ENCODE measurements at places on chromosomes 4 and X. TPM values are rescaled to one million over a fixed set of nuclear protein-coding genes. Genes with fewer than 3 reads are reported as not detected.
A peak's percentile ranks its signal among the peaks of the same experiment; 100 is the strongest.

DNA sequence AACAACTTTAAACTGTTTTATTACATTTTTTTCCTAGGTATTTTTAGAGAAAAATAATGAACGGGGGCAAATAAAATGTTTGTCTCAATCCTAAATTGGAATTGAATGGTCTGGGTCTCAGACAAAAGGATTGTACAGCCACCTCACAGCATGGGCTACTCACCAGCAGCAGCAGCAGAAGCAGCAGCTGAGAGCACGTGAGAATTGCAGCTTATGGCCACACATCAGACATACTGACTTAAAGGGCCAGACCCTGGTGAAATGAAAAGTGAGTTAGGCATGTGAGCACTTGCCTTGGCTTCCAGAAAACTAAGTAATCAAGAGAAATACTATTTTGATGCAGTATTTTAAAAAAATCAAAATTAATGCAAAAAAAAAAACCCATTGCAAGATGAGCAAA, 56.6 kb downstream of the AASDH start:
- no peak for DNase-seq

DNA sequence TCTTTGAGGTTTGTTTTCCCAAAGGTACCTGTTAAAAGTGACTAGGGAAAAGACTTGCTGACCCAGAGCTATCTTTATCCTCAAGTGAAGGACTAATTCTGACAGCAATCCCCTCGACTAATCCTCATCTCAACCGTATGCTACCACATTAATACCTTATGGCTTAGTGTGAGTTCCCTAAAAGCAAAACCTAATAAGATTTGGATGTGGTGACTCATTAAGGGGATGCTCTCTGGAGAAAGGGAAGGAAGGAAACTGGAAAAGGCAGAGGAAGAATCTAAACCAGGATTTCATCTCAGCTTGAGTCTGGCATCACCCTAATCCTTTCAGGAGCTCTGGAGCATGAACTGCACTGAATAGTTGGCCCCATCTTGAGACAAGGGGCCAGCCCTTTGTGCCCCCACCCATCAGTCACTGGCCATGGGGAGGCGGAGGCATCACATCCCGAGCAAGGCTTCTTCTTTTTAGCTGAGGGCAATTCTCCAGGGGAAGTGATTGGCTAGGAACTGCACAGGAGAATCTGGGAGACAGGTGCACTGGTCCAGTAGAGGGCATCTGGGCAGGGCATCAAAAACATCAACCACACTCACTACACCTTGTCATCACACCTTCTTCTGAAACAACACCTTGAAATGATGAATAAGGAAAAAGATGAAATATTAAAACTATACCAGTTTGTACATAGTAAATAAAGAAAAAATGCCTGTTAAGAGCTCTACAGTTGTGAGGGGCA, 6.9 kb upstream of the BBS7 start:
- no peak for DNase-seq

GRCh38 chr4:183304067-183304466, 16.0 kb downstream of the CLDN22 start:
- no peak for DNase-seq

GRCh38 chrX:53831662-53832635, 145.4 kb upstream of the HUWE1 start:
- DNase-seq: no peak

Gene PAK3
- 0.16 TPM for total RNA-seq

- no peak for DNase-seq
Observed at GRCh38 chrX:71128166-71128833, 9.9 kb downstream of the MED12 start.

- DNase-seq: no peak
Observed at GRCh38 chr4:94454405-94454804, 2.7 kb downstream of the PDLIM5 start.

- DNase-seq: peak; percentile 78
Observed at GRCh38 chr4:3480528-3481112, 17.5 kb downstream of the DOK7 start.

Gene SLC10A6
- total RNA-seq: 1.3 TPM

Gene STK26
- total RNA-seq: 4.7 TPM

Gene TNMD
- not detected for total RNA-seq

DNA sequence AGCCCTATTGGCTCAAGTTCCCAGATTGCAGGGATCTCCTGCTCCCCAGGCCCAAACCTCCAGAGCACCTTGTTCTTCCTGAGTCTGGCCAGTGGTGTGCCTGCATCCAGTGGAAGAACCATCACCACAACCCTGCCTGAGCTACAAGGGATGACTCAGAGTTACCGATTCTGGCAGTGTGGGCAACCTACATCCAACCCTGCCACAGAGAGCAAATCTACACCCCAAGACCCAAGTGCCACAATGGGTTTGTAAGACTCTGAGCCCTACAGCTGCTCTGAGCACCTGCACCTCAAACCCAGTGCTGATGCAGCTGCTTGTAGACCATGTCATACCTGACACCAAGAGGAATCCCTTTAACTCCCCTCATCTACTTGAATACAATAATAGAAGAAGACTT, 110.0 kb downstream of the SOWAHB start:
- no peak for DNase-seq

DNA sequence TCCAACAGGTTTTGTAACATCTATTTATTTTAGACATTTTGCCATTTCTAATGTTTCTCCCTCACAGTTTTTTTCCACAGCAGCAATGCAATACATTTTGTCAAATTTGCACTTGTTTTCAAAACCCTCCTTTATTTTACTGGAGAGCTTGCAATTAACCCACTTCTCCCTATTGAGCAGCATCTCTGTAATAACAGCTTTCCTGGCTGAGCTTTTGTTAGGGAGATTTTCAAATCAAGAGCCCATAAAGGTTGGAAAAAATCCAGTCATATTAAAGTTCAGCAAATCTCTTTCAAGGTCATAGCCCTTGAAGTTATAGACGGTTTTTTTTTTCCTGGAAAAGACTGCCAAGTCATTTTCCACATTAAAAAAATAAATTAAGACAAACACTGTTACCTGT, 450.6 kb upstream of the TENM3 start:
- DNase-seq: no peak

DNA sequence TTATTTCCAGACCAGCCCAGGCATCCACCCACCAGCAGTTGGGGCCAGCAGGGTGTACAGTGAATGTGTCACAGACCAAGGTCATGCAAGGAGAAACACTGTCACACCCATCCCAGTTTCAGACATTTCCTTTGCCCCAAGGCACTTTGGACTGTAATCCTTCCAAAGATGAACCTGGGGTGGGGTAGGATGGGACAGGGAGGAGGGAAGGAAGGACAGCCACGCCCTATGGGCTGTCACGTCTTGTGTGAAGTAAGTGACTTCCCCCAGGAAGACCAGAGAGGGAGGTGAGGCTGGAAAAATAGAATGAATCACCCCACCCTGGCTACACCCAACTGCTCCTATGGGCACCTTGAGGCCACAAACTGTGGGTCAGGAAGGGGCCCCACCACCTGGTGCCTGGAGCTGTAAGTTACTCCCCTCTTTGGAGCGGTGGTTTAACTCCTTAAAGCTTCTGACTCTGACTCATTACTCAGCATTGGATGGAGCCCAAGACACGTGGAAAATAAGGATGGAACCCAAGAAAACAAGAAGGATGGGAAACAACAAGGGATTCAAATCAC, 349.9 kb upstream of the KLF3 start:
- no peak for DNase-seq

- DNase-seq: no peak
Observed at GRCh38 chr4:125070861-125071260, 243.9 kb upstream of the FAT4 start.

- DNase-seq: no peak
Observed at GRCh38 chr4:73127839-73128453, 58.4 kb upstream of the COX18 start.

- no peak for DNase-seq
Observed at GRCh38 chr4:89769856-89770255, 67.1 kb downstream of the SNCA start.

- DNase-seq: no peak
Observed at GRCh38 chr4:65696436-65696835, 26.1 kb upstream of the EPHA5 start.

DNA sequence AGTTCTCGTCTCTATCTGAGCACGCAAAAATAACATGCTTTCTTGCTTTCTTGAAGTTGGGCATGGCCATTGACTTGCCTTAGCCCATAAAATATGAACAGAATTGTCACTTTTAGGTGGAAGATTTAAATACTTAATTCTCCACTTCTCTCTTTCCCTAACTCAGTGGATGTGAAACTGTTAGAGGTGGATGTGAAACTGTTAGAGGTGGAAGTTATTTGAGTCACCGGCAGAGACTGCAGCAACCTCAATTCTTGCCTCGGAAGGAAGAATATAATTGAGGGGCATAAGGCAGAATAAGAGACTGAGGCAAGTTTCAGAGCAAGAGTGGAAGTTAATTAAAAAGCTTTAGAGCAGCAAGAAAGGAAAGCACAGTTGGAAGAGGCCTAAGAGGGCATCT, 2.8 kb upstream of the PARM1 start:
- DNase-seq: no peak

Gene MAGED4
- total RNA-seq: 0.75 TPM

DNA sequence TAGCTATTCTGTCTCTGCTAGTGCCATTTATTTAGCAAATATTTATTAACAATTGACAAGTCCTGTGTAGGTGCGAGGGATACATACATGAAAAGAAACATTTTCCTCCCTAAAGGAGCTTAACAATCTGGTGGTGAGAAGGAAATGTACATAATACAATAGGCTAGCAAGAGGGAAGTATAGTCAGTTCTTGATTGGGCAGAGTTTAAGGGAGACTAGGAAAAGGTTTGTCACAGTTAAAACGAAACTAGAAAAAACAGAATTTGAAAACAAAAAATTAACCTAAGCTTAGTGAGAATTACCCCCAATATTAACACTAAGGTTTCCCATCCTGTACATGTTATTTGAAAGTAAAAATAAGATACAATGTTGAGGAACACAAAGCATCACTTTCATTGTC, 8.6 kb upstream of the MAML3 start:
- no peak for DNase-seq

- no peak for DNase-seq
Observed at GRCh38 chr4:13218326-13218958, 265.7 kb downstream of the RAB28 start.

DNA sequence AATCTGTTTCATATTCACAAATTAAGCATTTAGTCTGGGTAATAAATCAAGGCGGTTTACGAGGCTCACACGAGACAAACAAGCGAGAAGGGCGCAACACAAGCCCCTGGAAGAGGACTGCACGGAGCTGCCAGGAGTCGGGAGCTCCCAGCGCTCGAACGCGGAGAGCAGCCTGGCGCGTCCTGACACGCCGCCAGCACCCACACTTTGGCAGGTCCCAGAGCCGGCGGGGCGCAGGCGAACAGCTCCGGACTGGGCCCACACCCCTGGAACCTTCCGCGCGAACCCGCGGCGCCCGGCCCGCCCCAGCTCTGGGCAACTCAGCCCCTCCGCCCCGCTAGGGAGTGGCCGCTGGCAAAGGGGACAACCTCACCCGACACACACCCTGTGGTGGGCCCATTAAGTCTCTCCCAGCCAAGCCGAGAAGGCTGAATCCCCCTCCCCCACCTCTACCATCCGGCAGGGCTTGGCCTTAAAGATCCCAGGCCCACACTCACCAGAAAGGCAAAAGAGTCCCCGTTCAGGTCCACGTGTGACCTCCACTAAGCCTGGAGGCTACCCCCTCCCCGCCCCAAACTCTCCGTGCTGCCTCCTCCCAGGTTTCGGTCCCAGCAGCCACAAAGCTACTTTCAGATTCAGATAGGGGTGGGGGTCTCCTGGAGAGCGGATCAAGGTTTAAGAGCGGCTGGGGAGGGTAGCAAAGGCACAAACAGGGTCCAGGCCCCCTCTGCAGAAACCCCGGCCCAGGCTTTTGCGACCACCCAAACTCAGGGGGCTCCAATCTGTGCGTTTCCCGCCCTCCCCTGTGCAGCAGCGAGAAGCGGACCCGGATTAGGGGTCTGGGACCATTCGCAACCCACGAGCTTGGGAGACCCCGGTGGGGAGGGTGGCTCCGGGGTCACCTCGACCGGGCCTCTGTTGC, 47.5 kb upstream of the BCOR start:
- DNase-seq: no peak

Gene CPLX1
- 0.98 TPM for total RNA-seq

DNA sequence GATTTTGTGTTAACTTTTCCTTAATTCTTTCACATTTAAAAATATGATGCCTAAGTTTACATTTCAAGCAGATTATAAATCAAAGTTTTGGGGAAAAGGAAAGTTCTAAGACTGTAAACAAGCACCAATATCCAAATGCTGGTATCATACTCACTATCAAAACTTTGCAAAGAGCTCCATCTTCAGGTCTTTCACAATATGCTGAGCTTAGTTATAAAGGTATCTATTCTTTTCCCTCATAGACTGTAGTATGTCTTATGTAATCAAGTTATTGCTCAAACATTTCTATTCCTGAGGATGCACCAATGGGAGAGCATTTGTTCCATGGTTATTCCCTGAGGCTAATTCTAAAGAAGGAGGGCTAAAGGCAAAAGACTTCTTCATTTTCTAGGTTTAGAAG, 207.9 kb upstream of the FAM241A start:
- DNase-seq: no peak

DNA sequence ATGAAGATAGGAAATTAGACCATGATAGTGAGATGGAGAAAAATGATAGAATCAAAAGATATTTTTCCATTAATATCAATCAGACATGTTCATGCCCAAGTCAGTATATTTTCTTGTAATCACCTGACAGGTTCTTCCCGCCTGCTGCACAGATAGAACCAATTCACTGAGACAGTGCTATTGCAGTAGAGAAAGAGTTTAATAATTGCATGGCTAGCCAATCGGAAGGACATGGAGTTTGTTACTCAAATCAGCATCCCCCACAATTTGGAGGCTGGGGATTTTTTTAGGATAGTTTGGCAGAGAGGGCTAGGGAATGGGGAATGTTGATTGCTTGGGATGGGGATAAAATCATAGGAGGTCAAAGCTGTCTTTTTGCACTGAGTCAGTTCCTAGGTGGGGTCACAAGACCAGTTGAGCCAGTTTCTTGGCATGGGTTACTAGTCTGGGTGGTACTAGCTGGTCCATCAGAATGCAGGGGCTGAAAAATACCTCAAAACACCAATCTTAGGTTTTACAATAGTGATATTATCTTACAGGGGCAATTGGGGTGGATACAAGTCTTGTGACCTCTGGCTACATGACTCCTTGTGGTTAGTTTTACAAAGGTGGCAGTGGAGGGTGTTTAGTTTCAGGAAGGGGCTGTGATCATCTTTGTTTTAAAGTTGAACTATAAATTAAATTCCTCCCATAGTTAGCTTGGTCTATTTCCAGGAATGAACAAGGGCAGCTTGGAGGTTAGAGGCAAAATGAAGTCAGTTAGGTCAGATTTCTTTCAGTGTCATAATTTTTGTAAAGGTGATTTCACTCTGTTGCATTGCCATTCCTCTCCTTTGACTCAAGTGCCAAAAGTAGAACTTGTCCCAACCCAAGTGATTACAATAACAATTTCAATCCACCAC, 100.3 kb upstream of the PDE5A start:
- DNase-seq: no peak

DNA sequence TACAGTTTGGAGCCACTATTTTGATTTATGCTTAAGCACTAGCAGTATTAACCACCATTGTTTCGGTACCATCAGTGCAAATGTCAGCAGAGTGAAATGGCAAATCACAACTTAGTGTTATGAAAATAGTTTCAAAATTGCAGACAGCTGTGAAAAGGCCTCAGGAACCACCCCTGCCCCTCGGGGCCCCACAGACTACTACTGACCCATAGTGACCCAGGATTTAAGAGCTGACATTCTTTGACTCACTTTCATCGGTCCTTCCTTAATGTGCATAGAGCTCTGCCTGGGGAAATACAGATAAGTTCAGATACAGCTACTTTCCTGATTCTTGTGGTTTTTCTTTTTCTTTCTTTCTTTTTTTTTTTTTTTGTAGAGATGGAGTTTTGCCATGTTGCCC, 3.3 kb upstream of the BBS7 start:
- no peak for DNase-seq

All from right atrium auricular region (tissue), 2 donors.